ENCODE measurements at places on chromosomes 3 and 15. TPM values are rescaled to one million over a fixed set of nuclear protein-coding genes. Genes with fewer than 3 reads are reported as not detected.

DNA sequence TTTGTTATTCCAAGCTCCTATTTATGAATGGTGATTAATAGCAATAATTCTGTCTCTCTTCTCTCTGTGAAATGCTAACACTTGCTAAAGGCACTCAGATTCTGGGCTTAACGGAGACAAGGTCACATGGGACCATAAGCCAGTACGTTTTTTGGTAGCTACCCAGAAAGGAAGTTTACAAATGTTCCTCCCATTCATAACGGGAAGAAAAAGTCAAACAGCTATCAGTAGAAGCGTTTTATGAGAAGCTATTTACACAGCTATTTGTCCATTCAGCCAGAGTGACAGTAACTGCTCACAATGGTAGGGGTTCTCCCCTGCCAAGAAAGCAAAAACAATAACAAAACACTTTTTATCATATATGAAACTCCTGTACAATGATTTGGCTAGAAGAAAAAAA, 51.5 kb downstream of the ZMAT3 start:
- DNase-seq: no peak

DNA sequence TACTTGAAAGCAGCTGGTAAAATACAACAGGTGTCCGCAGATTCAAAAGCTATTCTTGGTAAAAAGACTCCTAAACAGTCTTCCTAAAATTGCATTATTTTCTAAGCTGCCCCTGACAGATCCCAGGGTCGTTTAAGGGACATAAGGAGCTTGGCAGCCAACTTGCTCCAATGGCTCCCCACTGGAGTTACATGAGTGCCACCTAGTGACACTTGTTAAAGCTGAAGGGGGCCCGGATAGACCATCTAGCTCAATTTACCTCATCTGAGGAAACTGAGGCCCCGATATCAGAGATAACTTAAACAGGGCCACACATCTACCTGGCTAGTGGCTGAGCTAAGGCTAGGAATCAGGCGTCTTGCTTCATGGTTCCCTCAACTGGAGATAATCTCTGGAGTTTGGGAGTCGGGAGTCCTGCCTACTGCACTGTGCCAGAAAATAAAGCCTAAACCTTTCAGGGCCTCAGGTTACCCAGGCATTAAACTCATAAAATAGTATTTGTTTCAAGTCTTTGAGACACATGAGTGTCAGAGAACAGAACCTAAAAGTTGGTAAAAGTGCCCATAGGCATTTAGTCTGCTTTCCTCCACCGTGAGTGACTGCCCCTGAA, 6.5 kb upstream of the TBC1D23 start:
- peak; percentile 58 for DNase-seq

DNA sequence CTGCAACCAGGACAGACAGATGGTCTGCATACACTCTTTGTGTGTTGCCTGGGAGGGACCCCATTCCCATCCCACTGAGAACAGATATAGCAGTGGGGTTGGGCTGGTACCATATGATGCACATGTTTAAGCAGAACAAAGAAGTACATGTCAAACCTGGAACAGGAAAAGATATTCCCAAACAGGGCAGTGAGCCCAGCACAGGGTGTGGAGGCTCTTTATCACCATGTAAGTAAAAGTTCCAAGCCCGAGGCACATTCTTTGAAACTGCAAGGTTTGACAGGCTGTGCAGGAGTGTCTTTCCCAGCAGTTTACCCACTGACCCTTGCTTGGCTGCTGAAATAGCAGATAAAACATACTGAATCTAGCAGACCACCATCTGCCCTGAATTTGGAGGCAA, 5.3 kb upstream of the ZNF445 start:
- no peak for DNase-seq

DNA sequence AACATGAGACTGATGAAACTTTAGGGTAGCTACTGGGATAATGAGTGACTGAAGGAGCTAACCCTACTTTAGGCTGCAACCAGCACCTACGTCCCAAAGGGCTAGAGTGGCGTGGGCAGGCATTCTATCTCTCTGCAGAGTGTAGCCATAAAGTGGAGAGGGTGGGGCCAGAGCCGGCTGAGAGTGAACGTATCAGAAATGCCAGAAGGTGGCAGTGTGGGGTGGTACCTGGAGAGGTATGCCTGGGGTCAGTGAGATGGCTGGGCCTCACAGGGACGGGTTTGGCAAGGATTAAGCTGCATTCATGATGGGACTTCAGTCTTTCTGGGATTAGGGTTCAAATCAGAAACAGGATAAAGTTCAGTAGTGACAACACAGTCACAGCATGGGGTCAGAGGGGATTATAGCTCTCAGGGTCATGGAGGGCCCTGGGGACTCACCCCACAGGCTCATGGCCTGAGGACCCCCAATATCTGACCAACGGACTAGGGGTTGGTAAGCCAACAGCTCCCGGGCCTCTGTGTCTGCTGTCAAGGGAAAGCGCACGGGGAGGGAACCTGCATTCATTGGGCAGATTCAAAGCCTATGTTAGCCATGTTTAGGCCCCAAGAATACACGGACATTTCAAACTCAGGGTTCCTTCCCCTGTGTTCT, 86.5 kb upstream of the FOXB1 start:
- DNase-seq: peak; percentile 22

DNA sequence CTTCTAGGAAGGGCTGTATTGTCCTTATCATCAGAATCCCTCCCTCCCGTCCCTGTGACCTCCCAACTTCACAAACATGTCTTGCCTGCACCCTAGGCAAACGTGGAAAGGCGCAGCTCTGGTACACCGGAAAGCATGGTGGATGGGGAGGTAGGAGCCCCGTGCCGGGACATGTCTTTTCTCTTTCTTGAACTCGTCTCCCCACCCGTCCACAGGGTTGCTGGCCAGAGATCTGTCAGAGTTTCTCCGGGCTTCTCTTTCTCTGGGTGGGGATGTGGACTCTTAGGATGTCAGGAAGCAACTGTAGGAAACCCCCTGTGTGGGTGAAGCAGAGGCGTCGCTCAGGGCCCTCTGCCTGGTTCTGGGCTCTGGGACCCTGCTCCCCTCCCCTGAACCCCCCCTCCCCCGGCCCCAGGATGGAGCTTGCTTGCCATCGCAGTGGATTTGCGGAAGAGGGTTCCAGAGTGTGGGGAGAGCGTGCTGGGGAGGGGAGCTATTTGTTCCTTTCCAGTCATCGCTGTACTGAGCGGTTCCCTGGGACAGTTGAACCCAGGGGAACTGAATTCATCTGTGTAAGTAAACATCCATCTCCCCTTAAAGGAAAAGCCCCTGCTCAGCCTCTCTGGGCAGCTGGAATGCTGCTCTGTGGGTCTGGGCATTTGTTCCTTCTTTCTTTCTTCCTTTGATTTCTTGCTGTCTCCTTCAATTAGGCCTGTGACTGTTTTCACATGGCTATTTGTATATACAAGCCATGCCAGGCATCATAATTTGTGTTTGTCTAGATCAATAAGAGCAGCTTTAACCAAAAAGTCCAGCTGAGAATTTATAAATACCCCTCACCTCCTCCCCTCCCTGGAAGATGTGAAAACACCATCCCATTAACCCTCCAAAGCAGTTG, 72.8 kb downstream of the SMAD3 start:
- DNase-seq: no peak

GRCh38 chr15:76172782-76173181, 113.0 kb downstream of the TMEM266 start:
- no peak for DNase-seq

DNA sequence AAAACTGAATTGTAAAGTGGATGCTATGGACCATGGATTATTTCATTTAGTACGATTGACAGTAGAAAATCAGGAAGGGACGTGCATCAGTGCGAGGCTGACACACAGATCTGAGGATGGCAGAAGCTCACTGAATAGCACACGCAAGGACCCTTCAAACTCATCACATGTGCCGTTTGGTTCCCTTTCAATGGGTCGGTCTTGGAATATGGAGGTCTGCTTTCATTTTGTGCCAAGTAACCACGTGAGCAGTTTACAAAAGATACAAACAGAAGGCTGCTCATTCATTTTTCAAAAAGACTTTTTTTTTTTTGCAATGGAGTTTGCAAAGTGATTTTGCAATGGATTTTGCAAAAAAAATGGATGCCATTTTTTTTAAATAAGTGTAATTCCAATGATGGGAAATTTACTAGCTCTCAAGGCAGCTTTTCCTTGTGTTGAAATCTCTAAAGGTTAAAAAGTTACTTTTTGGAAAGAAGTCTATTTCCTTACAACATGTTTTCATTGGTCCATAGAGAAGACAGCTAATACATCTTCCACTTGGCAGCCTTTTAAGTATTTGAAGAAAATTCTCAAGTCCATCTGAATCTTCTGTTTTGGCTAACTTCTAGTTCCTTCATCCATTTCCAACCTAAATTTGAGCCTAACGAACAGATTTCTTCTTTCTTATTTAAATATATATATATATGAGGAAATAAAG, 392.3 kb upstream of the TPRG1 start:
- DNase-seq: no peak

DNA sequence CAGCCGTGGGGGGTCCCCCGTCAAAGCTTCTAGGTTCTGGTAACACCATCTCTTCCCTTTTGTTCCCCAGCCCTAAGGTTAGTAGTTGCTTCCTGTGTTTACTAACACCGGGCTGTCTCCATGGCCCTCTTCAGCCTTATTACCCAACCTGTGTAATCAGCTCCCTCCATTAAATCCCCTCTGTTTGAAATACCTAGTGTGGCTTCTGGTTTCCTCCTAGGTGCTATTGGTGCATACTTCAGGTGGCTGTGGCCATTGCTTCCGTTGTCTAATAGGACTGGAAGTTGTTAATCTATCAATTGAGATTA, 35.3 kb downstream of the MOBP start:
- DNase-seq: no peak

DNA sequence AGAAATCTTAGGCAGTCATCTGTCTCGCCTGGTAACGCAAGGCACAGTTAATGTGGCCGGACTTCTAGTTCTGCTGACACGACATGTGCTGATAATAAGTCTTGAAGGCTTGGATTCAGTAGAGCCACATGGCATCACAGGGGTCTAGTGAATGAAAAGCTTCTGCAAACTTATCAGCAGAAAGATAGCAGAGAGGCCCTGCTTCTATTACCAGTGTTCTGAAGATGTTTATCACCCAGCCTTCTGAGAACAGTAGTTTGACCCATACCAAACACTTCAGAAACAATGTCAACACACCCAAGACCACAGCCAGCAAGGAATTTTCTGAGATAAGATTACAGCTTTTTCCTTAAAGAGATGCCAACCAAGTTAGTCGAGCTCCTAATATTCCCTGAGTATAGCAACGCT, 102.7 kb upstream of the UMPS start:
- no peak for DNase-seq

DNA sequence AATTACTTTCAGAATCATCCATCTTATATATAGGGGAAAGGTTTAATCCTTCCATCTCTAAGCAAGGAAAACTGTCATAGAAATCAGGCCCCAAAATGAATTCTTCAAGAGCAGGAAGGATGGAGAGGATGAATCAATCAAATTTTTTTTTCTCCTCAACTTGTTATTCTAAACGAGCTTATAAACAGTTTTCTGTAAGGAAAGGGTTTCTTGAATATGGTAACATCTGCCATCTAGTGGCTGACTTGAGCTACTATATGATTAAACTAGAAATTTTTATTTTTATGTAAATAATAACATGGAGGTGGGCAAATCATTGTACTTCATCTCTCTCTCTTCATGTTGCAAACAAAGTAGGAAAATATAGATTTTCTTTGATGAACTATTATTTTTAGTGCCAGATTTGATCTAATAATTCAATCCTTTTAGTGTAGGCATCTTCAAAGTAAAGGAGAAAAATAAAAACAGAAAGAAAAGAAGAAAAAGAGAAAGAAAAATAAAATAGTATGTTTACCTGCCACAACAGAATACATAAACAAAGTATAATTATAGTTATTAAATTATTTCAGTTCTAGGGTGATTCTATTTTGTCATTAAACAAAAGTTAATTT, 146.6 kb downstream of the SERPINI1 start:
- no peak for DNase-seq

- DNase-seq: no peak
Measured at GRCh38 chr3:31095255-31095654, 200.8 kb upstream of the GADL1 start.

GRCh38 chr15:23532024-23532423, 33.5 kb upstream of the MKRN3 start:
- DNase-seq: no peak

GRCh38 chr15:35247150-35247549, 162.1 kb upstream of the NANOGP8 start:
- DNase-seq: no peak

DNA sequence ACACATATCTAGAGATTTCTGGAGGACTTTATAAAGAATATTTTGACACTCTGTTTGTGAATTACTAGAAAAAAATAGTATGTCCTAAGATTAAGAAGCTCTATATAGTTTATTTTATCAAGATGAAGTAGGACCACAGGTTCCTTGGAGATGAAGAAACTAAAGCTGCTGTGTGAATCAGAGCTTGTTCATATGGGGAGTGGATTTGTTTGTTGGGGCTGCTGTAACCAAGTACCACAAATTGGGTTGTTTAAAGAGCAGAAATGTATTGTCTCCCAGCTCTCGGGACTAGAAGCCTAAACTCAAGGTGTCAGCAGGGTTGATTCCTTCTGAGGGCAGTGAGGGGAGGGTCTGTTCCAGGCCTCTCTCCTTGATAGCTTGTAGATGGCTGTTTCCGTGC, 270.6 kb upstream of the UMPS start:
- no peak for DNase-seq

DNA sequence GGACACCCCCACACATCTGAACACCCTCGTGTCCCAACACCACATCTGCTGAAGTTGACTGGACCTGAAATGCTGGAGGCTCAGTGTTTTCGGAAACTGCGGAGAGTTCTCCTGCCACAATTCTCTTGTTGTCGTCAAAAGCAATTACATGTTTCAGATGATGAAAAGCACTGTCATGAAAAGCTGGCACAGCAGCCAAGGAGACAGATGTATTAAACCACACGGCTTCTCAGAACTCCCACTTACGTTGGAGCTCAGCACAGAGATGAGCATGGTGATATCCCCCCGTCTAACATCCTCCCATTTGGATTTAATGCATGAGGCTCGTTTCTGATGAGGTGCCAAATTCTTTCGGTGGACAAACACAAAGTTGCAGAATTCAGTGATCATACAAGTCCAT, 180.1 kb downstream of the RORA start:
- no peak for DNase-seq

DNA sequence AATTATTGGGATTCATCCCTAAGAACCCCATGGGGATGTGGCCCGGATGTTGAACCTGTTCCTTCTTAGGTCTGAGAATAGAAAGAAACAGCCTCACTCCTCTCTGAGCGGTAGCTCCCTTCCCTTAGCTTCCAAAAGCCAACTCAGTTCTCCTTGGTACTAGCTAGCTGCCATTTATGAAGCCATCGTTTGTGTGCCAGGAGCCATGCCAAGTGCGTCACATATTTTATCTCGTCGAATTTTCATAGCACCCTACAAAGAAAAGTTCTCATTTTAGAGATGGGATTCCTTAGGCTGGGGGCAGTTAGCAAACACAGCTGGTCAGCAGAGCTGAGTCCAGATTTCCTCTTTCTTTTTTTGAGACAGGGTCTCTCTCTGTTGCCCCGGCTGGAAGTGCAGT, 45.4 kb upstream of the GLCE start:
- DNase-seq: peak; percentile 47

The SHC4 gene
- 6.6 TPM for total RNA-seq

The IQGAP1 gene
- 53.9 TPM for total RNA-seq

The AGTR1 gene
- total RNA-seq: 10.8 TPM

The WNT5A gene
- total RNA-seq: 3.6 TPM

The CLRN1 gene
- not detected for total RNA-seq

The CHL1 gene
- total RNA-seq: 70.2 TPM
